T-helper 1 cell (primary cell): ENCODE measurements at places on chromosomes 5 and 9.

DNA sequence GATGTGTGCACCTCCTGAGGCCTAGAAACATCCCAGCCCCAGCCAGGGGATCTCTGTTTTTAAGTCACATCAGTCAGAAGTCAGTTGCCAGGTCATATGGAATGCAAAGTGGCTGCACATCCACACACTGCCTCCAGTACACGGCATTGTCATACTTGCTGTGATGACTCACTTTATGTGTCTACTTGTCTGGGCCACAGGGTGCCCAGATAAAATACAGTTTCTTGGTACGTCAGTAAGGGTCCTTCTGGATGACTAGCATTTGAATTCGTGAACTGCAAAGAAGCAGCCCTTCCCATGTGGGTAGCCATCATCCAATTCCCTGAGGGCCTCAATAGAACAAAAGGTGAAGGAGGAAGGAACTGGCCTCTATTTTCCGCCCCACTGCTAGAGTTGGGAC, 27.7 kb downstream of the AUH start:
- DNase-seq, result no peak

DNA sequence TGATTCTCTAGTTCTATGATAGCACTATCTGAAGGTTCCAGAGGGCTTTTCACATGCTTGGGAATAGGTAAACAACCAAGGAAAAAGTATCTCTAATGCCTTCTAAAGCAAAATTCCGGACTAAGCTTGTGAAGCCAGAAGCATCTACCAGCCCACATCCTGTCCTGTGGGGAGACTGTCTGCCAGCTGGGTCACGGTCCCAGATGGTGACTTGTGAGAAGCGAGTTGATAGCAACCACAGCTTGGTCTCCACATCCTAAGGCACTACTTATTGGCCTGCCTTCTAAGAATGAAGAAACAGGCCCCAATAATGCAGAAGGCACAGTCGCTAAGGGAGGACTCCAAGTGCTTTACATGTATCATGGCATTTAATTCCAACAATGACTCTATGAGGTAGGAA, 184.1 kb upstream of the ADRA1B start:
- no peak for DNase-seq

GRCh38 chr5:60263346-60263745, 369.8 kb upstream of the PDE4D start:
- no peak for DNase-seq

GRCh38 chr5:93280518-93280917, 300.5 kb downstream of the NR2F1-AS1 start:
- no peak for DNase-seq

DNA sequence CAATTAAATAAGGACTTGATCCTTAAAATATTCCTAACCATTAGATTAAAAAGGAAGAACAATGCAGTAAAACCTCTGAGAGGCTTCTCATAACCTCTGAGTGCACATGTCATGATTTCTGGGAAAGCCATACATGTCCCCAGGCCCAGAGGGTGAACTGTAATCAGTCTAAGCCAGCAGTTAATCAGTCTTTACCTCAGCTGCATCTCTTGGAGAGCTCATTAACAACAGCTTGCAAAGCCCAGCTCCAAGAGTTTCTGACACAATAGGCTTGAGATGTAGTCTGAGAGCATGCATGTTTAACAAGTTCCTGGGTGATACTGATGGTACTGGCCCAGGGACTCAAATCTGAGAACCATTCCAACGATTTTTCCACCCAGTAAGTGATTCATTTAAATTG, 392.1 kb downstream of the DNAH5 start:
- DNase-seq, result no peak

DNA sequence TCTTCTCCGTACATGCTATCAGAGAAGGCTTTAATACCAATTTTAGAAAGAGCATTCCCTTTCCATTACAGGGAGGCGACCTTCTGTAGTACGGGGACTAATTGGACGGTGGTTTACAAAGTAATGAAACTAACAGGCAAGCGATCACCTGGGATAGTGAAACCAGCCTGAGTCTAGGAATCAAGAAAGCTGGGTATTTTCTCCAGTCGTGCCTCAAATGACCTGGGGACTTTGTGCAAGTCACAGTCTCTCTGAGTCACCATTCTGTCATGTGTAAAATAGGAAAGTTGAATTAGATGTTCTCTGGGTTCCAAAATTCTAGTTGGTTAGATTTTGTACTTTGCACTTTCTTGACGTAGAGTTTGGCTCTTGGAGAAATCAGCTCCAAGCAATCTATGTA, 22.7 kb upstream of the SSBP2 start:
- DNase-seq, result no peak
